Heart left ventricle (tissue), 16 donors: ENCODE measurements at places on chromosomes 5 and 9.
A peak's percentile ranks its signal among the peaks of the same experiment; 100 is the strongest.

DNA sequence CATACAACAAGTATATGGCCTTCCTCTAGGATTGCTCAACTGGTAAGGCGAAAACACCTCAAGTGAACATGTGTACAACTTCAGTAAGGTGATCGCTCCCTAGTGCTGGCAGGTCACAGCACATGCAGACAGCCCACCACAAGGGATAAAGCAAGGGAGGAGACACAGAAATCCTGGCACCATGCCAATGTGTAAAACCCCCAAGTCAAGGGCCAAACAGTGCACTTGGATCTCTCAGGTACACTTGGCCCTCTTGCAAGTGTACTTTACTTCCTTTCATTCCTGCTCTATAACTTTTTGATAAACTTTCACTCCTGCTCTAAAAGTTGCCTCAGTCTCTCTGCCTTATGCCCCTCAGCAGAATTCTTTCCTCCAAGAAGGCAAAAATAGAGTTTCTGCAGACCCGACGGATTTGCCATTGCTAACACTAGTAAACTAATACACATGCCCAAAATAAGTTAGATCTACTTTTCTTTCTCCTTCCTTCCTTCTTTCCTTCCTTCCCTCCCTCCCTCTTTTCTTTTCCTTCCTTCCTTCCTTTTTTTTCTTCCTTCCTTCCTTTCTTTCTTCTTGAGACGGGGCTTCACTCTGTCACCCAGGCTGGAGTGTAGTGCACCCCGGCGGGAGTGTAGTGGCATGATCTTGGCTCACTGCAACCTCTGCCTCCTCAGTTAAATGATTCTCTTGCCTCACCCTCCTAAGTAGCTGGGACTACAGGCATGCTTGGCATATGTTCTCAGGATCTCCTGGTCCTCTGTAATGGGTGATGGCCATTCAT, 6.8 kb upstream of the LNPEP start:
- no peak for DNase-seq

- DNase-seq = no peak
Measured at GRCh38 chr5:160466889-160467554, 45.4 kb downstream of the PTTG1 start.

DNA sequence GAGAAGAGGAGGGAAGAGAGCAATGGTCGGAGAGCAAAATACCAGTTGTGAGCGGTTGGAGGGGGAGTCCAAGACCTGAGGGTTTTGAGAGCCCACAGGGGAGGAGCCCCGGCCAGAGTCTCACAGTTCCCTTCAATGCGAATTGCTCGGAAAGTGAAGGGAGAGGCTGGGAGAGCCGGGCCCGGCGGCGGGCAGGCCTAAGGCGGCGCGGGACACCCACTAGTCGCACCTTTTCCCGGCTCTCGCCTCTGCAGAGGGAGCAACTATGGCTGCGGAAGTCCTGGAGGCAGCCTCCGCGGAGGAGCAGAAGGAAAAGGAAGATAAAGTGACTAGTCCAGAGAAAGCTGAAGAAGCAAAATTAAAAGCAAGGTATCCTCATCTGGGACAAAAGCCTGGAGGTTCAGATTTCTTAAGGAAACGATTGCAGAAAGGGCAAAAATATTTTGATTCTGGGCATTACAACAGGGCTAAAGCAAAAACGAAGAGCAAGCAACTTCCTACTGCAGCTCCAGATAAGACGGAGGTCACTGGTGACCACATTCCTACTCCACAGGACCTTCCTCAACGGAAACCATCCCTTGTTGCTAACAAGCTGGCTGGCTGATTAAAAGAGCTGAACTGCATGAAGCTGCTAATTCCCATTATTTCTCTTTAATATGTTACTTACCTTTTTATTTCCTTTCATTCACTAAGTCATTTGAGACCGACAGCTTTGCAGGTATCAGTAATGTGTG, 6.5 kb upstream of the BTNL3 start:
- DNase-seq = no peak

GRCh38 chr5:68225188-68225910, 9.8 kb downstream of the PIK3R1 start:
- DNase-seq = peak; percentile 62

DNA sequence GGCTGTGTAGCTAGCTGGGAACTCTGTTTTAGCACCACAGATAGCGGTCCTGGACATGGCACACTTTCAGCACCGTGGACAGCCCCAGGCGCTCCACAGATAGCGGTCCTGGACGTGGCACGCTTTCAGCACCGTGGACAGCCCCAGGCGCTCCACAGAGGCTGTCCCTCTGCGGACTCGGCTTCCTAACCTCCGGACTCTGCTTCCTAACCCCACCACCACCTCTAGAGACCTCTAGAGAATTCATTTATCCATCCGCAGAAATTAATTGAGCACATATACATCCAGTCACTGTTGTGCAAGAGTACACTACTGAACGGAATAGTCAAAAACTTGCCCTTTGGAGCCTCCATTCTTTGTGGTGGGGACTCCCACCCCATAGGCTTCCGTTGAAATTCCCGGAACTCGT, 27.4 kb downstream of the UNC5A start:
- DNase-seq = peak; percentile 94

GRCh38 chr9:87909310-87910041, 8.3 kb upstream of the SPATA31C1 start:
- no peak for DNase-seq

DNA sequence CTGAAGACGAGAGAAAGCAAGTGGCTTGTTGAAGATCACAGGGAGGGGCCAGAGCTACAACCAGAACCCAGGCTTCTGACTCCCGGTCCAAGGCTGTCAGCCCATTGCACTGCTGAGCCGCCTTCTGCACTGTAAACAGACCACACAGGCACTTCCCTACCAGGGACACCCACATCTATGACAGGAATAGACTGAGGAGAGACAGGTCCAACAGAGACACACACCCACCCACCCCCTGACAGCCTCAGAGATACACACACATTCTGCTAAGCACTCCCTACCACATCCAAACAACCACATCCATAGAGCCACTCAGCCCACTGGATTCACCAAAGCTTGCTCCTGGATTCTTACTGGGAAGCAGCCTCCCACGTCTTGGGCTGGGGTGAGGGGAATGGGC, 23.0 kb upstream of the MYORG start:
- DNase-seq = no peak

DNA sequence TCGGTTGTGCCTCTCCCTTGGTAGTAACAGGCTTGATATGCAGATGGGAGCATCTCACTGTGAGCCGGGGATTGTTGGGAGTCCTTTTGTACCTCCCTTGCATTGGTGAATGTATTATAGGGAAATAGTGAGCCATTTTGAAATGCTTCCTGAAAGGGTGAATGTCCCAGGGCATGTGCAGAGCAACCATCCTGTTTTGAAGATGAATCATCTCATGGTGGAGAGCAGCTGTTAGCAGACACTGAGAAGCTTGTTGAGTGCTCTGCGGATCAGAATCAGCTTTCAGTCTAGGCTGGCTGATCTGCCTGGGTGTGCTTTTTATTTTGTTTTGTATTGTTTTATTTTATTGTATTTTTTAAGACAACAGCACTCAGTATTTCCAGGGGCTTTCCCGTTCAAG, 29.7 kb downstream of the SLC36A1 start:
- DNase-seq = no peak

GRCh38 chr5:123455640-123456039, 32.4 kb upstream of the CEP120 start:
- no peak for DNase-seq

DNA sequence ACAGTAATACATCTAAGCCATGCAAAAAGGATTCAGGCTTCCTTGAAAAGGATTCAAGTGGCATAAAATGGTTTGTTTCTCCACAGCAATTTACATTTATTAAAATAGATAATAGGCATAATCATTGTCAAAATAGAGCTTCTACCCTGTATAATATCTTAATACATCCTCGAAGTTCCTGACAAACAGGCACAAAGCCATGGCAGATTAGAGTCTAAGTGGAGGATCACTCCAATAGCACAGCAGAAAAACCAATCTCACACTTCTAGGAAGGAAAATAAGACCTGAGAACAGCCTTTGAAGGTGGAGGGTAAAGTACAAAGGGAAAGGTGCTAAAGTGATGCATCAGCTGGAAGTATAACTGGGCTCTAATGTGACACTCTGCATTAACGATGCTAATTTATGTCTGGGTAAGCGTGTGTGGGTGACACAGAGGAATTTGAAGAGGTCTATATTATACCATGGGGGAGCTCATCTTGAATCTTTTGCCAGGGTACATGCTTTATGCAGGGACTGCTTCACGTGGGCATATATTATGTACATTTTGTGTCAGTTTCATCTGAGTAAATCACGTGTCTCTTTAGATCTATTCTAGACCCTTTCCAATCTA, 28.8 kb downstream of the PPP2R2B start:
- DNase-seq = no peak

GRCh38 chr5:59764361-59764760, 129.2 kb downstream of the PDE4D start:
- no peak for DNase-seq
